ENCODE measurements at places on chromosomes 2 and 18. TPM values are rescaled to one million over a fixed set of nuclear protein-coding genes. Genes with fewer than 3 reads are reported as not detected.

VWA3B gene
- not detected for total RNA-seq

HJURP gene
- total RNA-seq, result 38.5 TPM

TNFRSF11A gene
- 0.25 TPM for total RNA-seq

SGPP2 gene
- total RNA-seq, result not detected

GDF7 gene
- total RNA-seq, result 1.2 TPM

PLEK gene
- not detected for total RNA-seq

CCDC178 gene
- total RNA-seq, result not detected

XDH gene
- not detected for total RNA-seq

INHBB gene
- total RNA-seq, result not detected

TDRD15 gene
- total RNA-seq, result not detected

ZDBF2 gene
- 6.9 TPM for total RNA-seq

GRCh38 chr2:99433340-99433739 is 56.5 kb downstream of the REV1 start:
- no peak for DNase-seq

GRCh38 chr2:18356676-18357075 is 203.8 kb downstream of the RDH14 start:
- no peak for DNase-seq

- no peak for DNase-seq
These were observed 217.5 kb downstream of the ZNF804A start for GRCh38 chr2:184815824-184816223.

GRCh38 chr18:34222307-34223163 is 2.2 kb downstream of the NOL4 start:
- peak; percentile 76 for DNase-seq

- DNase-seq, result no peak
These were observed 947.2 kb upstream of the SLC39A10 start for GRCh38 chr2:194709840-194710239.

- DNase-seq, result no peak
These were observed 45.4 kb downstream of the ST8SIA5 start for GRCh38 chr18:46711444-46711863.

GRCh38 chr2:41791523-41791922 is 256.3 kb upstream of the PKDCC start:
- DNase-seq, result no peak

DNA sequence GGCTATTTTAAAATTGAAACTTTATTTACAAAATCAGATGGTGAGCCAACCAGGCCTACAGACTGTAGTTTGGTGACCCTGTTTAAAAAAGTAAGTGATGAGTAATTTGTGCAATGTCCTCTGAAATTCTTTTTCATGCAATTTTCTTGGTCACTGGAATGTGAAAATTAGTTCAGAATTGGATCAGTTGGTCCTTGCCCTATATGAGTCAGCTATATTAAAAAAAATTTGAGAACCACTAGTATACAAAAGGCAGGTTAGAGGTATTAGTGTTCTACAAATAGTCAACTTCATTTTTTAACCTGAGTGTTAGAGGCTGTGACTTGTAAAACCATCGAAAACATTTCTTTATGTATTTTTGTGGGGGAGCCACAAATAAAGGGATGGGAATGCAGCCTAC is 91.1 kb upstream of the NXPH2 start:
- DNase-seq, result no peak

DNA sequence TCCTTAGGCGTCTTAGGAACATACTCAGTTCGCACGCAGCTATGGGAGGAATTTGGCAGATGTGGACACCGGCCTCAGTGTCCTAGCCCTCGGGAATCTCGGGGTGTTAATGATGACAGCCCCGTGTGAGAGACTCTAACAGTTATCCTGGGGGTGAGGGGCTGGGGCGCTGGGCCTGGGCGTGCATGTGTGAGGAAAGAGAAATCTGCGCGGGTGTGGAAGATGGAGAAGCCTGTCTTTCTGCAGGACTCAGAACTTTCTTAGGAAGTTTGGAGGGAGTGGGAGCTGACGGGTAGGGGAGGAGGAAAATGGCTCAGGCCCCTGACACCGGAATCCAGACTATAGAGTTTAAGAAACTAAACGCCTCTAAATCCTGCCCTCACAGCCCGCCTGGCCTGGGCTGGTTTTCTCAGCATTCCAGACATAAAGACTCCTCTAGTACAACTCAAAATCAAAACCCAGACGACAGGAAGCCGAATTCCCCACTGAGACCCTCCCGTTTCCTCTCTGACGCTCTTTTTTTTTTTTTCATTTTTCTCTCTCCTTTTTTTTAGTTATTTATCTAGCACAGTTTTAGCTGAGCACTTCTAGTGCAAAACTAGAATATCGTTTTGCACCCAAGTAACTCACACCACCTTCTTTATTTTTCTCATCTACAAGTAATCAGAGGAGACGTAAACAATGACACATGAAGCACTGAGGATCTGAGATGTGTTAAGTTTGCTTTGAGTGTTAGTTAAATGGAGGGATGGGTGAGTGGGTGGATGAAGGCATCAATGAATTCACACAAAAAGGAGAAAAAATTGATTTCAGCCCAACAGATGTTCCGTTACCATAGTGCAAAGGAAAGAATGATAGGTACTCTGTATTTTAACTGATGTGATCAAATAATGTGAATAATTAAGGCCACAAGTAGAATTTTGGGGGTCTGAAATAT is 1.2 kb upstream of the HAAO start:
- no peak for DNase-seq

DNA sequence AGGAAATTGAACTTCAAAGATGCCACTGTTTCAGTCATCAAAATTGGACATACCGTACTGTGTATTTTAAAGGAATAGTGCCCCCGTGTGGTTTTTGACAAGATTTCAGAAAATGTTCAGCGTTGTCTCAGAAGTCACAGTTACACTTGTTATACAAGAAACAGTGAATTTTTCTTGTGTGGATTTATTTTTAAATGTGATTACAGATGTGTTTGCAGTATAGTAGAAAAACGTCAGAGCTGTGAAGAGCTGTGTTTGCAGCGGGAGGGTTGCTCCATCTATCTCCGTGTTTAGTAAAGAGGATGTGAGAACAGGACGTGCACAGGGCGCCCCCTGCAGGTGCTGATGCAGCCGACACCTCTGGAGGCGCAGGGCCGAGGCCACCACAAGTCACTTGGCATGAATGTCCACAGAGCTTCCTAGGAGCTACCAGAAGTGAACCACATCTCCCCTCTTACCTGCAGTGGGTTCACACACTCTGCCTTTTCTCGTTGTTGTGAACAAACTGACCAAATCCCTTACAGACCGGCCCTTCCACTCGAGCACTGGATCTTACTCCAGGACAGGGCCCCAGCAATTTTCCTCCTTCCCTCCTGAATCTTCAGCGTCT is 73.1 kb downstream of the CACNB4 start:
- DNase-seq, result peak; percentile 84

GRCh38 chr2:172098650-172099471 is 3.8 kb downstream of the DLX2 start:
- DNase-seq, result no peak

DNA sequence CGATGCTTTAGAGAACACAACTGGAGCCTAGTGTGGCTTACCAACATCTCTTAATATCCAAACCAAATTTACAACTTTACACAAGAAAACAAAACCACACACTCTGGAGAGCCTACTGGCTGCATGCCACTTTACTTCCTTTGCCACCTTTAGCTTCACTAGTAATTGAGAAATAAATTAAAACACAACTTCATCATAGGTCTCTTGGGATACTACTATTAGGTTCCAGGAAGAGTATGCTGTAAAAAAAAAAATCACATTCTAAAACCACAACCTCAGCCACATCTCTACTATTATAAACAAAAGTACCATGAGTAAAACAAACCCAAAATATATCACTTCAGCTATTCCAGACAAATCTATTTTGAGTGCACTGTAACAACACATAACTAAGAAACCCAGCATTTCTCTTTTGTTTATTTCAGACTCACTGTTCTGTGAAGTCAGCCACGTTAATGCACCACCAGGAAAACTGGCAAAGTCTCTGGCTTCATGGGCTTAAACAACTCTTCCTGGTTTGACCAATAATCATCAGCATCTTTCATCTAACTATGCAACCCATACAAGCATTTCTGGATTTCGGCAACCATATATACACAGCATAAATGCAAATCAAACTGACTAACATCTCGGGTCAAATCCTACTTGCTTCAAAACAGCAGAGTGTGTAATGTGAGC is 59.1 kb downstream of the REV1 start:
- DNase-seq, result peak; percentile 55

- DNase-seq, result peak; percentile 53
These were observed 73.9 kb downstream of the VSNL1 start for GRCh38 chr2:17614174-17614930.

DNA sequence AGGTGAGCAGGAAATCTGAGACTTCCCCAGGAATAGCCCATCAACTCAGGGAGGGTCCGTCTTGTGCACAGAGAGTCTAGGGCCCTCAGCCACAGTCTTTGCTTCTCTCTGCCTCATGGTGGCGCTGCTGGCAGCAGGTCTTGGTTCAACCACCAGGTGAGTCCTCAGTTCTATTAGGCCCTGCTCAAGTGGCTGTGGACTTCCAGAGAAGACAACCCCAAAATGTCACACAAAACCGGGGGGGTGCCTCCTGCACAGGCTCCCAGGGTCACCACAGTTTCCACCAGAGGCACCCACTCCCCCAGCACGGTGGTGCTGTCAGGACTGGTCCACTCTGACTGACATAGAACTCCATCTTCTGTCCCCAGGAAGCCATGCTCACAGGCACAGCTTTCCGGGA is 2.4 kb upstream of the CHRNG start:
- peak; percentile 14 for DNase-seq

GRCh38 chr2:96869822-96870625 is at the start of gene SEMA4C:
Gene SEMA4C (minus strand): TSS chr2:96870080. CDS start chr2:96867886, 2,194 bp downstream.
- DNase-seq, result peak; percentile 67

DNA sequence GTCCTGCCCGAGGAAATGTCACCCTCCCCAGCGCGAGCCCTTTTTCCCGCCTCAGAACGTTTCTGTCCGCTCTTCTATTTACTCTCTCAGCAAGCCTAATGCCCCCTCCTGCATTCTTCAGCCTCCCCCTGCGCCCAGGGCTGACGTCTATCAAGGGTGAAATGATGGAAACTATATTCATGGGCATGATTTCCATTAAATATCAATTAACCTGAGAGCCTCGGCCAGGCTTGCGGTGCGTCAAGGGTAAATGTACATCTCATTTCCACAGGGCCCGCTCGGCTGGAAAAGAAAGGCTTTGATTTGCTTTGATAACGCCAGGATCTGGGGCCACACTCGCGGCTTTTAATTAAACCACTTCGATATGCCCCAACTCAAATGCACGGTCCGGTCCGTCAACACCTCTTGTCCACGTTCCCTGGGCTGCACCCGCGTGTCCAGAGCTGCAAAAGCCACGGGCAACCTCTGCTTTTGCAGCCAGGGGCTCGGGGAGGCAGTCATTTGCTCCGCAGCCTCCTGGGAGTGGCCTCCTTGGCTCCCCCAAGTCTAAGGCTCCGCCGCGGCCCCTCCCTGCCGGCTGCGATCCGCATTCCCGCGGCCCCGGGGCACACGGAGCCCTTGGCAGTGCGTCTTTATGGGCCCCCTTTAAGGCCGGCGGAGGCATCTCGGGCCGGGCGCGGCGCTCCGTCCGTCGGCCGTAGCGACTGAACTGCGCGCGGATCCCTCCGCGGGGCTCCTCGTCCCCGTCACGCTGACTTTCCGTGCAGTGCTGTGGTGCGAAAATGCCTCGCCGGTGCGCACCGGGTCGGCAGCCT is at the start of gene HOXD8:
HOXD8 (plus strand) TSS at position 724 of the 815 bp plus-strand sequence. CDS start 662 bp downstream, outside the sequence.
- DNase-seq, result no peak

- DNase-seq, result no peak
These were observed 119.4 kb downstream of the PHLPP1 start for GRCh38 chr18:62834715-62835114.

DNA sequence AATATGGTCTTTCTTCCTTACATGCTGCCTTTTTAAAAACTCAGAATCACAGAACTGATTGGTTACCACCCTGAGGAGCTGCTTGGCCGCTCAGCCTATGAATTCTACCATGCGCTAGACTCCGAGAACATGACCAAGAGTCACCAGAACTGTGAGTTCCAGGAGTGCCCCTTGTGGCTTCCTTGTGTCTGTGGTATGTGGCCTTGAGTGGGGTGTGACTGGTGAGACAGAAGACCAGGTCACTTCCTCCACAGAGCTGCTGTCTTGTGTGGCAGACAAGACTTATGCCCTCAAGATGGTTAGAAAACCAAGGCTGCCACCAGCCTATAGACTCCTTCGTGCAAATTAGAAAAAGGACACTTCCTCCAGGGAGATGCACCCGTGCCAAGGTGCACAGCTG is 72.6 kb downstream of the EPAS1 start:
- no peak for DNase-seq

GRCh38 chr2:145090841-145091761 is 571.2 kb upstream of the ZEB2 start:
- DNase-seq, result no peak

GRCh38 chr2:117686699-117687098 is 127.8 kb upstream of the DDX18 start:
- DNase-seq, result no peak

DNA sequence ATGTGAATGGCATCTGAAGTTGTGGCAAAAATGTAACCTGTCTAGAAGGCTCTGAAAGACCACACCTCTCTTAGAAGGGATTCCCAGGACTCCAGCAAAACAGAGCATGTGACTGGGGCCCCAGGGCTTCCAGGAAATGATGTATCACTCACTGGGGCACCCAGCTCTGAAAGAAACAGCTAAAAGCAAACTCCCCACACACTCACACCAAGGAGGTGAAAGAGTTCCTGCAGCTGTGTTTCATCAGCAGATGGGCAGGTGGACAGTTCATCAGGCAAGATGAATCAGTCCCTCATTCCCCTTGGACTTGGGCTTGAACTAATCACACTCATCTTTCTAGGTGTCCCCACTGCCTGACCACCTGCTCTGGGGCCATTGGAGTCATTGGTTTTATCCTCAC is 76.2 kb downstream of the CCBE1 start:
- no peak for DNase-seq

- no peak for DNase-seq
These were observed 20.8 kb downstream of the SLC38A11 start for GRCh38 chr2:164934401-164935117.

DNA sequence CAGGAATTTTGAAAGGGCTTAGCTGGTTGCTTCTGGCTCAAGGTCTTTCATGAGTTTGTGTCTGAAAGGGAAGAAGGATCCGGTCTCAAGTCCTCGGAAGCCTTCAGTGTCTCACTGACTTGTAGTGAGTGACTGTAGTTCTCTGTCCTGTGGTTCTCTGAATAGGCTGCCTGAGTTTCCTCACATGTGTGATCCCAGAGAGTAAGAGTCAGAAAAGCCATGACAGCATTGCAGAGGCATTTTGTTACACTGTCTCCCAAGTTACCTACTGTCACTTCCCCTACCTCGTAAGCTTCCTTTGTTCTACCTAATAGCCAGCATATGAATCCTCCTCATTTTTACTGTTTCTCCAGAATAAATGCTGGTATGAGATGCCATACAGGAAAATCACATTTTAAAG is 709.1 kb upstream of the CHAC2 start:
- DNase-seq, result no peak

Data from G401 (cell line).